ENCODE measurements at places on chromosomes 12 and 14. TPM values are rescaled to one million over a fixed set of nuclear protein-coding genes. Genes with fewer than 3 reads are reported as not detected.

Gene OAS2
- total RNA-seq = 2.7 TPM

Gene TC2N
- 0.49 TPM for total RNA-seq

Gene VWF
- total RNA-seq = 0.31 TPM

GRCh38 chr14:69327507-69327906 lies 67.5 kb downstream of the GALNT16 start:
- no peaks in the 10 kb centered on the region for H3K36me3 ChIP-seq
- H3K4me3 ChIP-seq = no peak overlapping the region
- no peaks in the 10 kb centered on the region for H3K4me1 ChIP-seq
- H3K27ac ChIP-seq = no peak overlapping the region
- H3K27me3 ChIP-seq = no peaks in the 10 kb centered on the region
- no peak for DNase-seq

DNA sequence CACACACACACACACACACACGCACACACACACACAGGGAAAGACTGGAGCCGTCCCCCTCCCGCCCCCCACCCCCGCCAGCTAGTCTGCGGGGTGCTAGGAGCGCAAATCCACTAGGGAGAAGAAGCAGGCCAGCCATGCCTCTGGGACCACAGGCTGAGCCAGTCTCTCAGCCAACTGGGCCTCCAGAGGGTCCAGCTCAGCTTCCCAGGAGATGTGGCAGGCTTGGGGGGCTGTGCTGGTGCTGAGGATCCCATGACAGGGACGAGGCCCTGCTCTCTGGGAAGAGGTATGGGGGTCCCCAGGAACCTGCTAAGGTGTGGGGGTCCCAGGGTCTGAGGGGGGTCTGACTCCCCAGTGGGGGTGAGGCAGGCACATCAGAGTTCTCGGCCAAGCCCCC lies 133.5 kb downstream of the NCOR2 start:
- no peaks in the 10 kb centered on the region for H3K27me3 ChIP-seq
- H3K27ac ChIP-seq = no peak overlapping the region
- H3K36me3 ChIP-seq = no peaks in the 10 kb centered on the region
- no peak overlapping the region for H3K4me3 ChIP-seq
- no peak for DNase-seq

DNA sequence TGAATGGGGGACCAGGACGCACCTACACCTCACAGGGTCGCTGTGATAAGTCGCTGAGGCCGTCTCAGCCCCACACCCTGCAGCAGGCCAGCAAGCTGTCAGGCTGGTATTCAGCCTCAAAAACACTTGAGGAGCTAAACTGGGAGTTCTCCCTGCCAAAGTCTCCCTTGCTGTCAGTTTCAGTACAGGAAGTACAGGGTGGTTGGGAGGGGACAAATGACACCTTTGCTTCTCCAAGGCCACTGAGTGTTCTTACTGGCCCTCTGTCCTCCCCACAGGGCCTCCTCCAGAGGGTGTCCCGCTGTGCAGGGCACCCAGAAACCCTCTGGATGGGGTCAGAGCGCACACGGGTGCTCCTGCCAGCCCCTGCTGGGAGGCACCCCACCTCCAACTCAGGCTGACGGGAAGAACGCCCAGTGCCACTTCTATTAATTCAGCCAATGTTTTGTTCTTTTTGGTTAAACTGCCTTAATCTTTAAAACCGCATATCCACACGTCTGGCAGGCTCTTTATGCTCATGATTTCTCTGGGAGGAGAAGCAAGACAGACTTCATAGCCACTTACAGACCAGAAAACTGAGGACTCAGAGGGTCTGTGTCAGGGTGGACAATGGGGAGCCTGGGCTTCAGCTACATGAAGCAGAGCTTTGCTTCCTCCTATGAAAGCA lies 75.9 kb downstream of the ITPK1 start:
- DNase-seq = no peak
- H3K27ac ChIP-seq = no peak overlapping the region
- H3K36me3 ChIP-seq = no peaks in the 10 kb centered on the region
- 0 out of 2 replicates have a peak, but pooled peaks cover 3% of the 10 kb centered on the region for H3K4me1 ChIP-seq
- no peak overlapping the region for H3K4me3 ChIP-seq

DNA sequence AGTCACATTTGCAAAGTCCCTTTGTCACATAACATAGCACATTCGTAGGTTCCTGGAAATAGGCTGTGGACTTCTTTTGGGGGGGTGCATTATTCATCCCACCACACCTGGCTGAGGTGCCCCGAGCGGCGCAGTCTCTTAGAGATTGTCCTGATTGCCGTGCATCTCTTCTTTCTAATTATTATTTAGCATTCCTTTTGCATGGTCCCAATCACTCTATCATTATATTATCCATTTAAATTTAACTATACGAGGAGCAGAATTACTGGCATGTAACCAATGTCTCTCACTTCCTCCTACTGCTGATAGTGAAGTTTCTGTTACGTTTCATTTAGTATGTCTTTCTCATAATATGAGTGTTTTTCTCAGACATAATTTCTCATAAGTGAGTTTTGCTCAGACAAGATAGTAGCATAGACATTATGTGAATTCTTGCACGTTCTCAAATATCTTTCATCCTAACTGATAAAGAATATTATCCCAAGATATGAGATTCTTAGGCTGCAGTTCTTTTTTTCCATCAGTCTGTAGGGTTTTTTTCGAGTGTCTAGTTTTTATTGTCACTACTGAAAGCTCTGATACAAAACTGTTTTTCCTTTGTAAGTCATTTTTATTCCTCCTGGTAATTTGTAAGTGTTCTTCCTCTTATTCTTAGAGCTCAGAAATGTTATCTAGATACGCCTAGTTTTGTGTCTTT lies 444.3 kb downstream of the NELL2 start:
- no peak for DNase-seq
- H3K27ac ChIP-seq = no peak overlapping the region
- H3K36me3 ChIP-seq = no peaks in the 10 kb centered on the region
- no peak overlapping the region for H3K4me3 ChIP-seq

DNA sequence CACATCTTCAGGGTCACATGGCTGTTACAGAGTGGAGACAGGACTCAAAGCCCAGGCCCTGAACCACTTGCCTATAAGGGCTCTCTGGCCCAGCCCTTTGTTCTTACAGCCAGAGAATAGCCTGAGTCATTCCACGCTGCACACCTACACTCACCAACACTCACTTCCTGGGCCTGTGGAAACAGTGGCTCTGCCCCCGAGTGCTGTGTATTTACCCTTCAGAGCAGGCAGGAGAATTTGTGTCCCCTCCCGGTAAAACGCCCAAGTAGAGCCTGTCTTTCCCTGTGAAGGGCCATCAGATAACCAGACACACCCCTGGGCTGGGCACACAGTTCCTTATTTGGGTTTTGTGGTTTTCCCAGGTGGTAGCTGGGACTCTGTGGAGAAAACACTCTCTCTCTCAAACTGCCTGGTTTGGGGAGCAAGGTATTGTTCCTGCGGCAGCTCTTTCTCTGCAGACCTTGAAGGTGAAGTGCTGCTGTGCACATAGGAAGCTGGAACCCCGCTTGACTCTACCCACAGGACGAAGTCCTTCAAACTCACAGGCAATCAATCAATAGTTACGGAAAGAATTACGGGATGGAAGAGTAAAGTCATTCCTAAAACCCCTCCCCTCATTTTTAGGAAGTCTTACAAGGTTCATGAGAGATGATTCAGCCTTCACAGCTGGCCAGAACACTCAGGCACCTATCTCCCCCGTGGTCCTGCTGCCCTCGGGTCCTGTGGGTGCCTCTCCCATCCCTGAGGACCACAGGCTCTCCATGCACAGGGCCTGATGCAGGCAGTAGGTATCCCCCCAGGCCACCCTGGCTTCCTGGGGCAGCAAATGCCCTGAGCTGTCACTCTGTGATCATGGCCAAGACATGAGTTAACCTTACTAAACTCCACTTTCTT lies 20.3 kb downstream of the FIGNL2 start:
- H3K27ac ChIP-seq = no peak overlapping the region
- DNase-seq = no peak
- H3K27me3 ChIP-seq = peaks cover 3% of the 10 kb centered on the region
- H3K4me1 ChIP-seq = no peaks in the 10 kb centered on the region
- no peak overlapping the region for H3K4me3 ChIP-seq

- H3K4me3 ChIP-seq = no peak overlapping the region
- no peaks in the 10 kb centered on the region for H3K4me1 ChIP-seq
- peaks cover 6% of the 10 kb centered on the region for H3K27me3 ChIP-seq
- H3K27ac ChIP-seq = no peak overlapping the region
These were observed 30.0 kb downstream of the PELI2 start for GRCh38 chr14:56147986-56148901.

Gene KRT5
- total RNA-seq = not detected

Gene B3GNT4
- 1.8 TPM for total RNA-seq

Gene KIF5A
- total RNA-seq = 3.0 TPM

DNA sequence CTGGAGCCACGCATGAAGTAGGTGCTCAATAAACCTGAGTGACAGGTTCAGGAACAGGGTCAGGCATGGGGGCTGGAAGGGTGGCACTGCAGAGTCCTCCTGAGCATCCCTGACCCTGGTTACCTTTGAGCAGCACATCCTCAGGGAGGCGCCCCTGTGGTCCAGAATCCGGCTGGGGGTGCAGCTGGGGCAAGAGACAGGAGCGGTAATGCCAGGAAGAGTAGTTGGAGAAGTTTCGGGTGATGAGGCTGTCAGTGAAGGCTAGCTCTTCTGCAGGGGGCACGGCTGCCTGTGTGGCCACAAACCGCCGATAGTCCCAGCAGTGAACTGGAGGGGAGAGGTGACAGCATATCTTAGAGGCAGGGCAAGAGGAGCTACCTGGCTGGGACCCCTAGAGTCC lies 2.0 kb downstream of the RABGGTA start:
- DNase-seq = no peak
- no peak overlapping the region for H3K4me3 ChIP-seq
- peaks cover 3% of the 10 kb centered on the region for H3K4me1 ChIP-seq
- no peak overlapping the region for H3K27ac ChIP-seq
- H3K27me3 ChIP-seq = no peaks in the 10 kb centered on the region

DNA sequence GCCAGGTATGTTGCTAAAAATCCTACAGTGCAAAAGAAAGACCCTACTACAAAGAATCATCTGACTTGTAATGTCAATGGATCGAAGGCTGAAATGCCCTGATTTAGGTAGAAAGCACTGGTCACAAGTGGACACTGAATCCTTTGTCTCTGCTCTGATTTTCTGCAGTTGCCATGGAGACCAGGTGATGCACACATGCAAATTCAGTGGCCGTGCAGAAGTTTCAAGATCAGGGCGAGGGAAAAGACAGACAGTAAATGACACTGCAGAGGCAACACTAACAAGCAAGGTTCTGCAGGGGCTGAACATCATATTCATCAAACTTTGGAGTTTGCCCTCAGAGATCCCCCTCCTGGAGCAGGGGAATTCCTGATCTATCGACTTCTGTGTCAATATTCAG lies 370.3 kb upstream of the TMEM132C start:
- H3K36me3 ChIP-seq = no peaks in the 10 kb centered on the region
- no peak overlapping the region for H3K4me3 ChIP-seq
- no peak for DNase-seq
- H3K27me3 ChIP-seq = no peaks in the 10 kb centered on the region

Gene SPTLC2
- 21.0 TPM for total RNA-seq

Gene REM2
- 0.18 TPM for total RNA-seq

Gene DTX1
- total RNA-seq = 0.44 TPM

Gene P2RX2
- total RNA-seq = 1.2 TPM

Gene KLRC4
- total RNA-seq = 1.4 TPM

DNA sequence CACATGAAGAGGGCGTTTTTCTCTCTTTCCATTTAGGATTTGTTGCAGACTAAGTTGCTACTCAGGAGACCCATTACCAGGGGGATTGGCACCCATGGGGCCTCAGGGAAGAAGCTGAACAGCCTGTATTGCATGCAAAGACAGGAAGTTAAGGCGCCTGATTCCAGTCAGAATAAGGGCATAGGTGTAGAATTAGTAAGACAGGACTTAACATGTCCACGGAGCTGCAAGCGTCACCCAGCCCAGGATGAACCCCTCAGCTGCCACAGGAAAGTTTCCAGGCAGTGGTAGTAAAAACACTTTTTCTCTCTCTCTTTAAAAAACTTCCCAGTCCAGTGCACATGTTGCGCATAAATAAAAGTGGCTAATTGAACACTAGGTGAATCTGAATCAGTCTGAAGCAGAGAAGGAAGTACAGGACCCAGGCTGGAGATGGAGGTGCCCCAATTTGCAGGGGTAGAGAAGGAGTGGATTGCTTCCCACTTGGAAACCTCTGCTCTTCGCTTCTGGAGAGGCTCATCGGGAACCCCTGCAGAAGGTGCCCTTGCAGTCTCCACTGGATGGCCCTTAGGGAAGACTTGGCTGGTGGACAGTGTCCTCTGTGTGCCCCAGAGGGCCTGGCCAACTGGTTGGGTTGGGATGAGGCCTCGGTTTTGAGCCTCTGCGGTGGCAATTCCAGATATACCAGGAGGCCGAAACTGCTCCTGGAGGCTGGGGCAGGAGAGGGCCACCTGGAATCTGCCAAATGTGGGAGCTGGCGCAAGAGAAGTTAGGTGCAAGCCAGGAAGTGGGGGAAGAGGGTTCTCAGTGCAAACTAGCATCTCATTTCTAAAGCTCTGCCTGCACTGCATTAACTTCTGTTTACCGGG lies 10.7 kb upstream of the TBX3 start:
- H3K36me3 ChIP-seq = no peaks in the 10 kb centered on the region
- no peak for DNase-seq
- H3K4me3 ChIP-seq = no peak overlapping the region
- H3K27me3 ChIP-seq = peaks cover 25% of the 10 kb centered on the region

GRCh38 chr14:100294213-100294962 lies 11.9 kb downstream of the SLC25A29 start:
- H3K27me3 ChIP-seq = no peaks in the 10 kb centered on the region
- H3K27ac ChIP-seq = no peak overlapping the region
- DNase-seq = no peak
- H3K36me3 ChIP-seq = no peaks in the 10 kb centered on the region
- H3K4me1 ChIP-seq = peaks cover 5% of the 10 kb centered on the region

DNA sequence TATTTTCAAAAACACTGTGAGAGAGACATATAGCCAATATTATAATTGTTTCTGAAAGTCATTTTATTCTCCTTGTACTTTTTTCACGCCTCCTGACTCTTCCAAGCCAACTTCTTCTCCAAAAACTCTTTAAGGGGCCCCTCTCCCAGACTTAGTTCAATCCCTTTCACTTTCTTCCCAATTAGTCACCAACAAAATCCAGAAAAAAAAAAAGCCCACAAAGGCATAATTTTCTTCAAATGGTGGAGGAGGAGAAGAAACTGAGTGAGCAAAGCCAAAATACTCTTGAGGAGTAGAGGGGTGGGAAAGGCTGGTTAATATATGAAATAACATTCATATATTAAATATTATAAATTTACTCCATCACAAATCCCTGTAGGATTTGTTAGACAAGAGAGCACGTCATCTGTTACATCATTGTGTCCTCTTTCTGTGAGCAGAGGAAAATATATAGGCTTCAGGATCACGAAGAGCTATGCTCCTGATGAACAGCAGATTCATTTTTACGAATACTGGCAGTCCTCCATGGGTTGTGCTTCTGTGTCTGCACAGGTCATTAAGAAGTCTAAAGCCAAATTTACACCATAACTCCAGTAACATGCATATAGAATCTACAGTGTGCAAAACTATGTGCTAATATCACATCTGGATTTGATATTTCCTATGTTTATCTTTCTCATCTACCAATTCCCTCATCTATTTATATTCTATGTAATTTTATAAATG lies 25.9 kb upstream of the NID2 start:
- no peak overlapping the region for H3K4me3 ChIP-seq
- no peaks in the 10 kb centered on the region for H3K36me3 ChIP-seq
- no peaks in the 10 kb centered on the region for H3K4me1 ChIP-seq
- no peak overlapping the region for H3K27ac ChIP-seq
- H3K27me3 ChIP-seq = no peaks in the 10 kb centered on the region

Data from Panc1 (cell line).